Upper lobe of left lung (tissue), 6 donors: ENCODE measurements at places on chromosomes 11 and 22. TPM values are rescaled to one million over a fixed set of nuclear protein-coding genes. Genes with fewer than 3 reads are reported as not detected.

GRCh38 chr11:63567044-63567840 lies 4.1 kb upstream of the PLAAT2 start:
- H3K36me3 ChIP-seq, result no peaks in the 10 kb centered on the region
- peak overlapping the region; percentile 53 for H3K27ac ChIP-seq
- H3K4me1 ChIP-seq, result peaks cover 29% of the 10 kb centered on the region
- no peak overlapping the region for H3K4me3 ChIP-seq
- no peak for DNase-seq

Gene NEFH
- total RNA-seq, result 0.26 TPM

DNA sequence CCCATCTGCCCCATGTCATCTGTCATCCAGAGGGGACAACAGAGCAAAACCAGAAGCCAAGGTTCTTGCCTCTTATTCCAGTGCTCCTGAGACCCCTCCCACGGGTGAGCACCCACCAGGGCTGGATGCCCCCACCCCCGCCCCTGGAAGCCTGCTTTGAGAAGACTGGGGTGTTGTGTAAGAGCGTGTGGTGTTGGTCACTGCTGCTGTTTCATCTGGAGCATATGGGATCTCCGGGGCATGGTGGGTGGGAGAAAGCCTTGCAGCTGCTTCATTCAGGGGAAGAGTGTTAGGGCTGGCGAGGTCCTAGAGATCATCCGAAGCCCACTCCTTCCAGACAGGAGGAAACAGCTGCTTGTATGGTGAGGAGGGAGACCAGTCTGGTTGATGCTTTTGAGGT lies 54.1 kb downstream of the CHRDL2 start:
- H3K36me3 ChIP-seq, result no peaks in the 10 kb centered on the region
- no peaks in the 10 kb centered on the region for H3K4me1 ChIP-seq
- H3K4me3 ChIP-seq, result no peak overlapping the region
- no peak for DNase-seq
- no peak overlapping the region for H3K27ac ChIP-seq
- H3K27me3 ChIP-seq, result no peaks in the 10 kb centered on the region

Gene LMO2
- total RNA-seq, result 30.6 TPM

Gene GAL3ST1
- total RNA-seq, result 1.8 TPM

- H3K4me3 ChIP-seq, result no peak overlapping the region
- H3K4me1 ChIP-seq, result peaks cover 16% of the 10 kb centered on the region
- H3K27me3 ChIP-seq, result no peaks in the 10 kb centered on the region
- DNase-seq, result no peak
- H3K27ac ChIP-seq, result no peak overlapping the region
Measured at GRCh38 chr11:117160826-117161225, 16.7 kb downstream of the PAFAH1B2 start.

DNA sequence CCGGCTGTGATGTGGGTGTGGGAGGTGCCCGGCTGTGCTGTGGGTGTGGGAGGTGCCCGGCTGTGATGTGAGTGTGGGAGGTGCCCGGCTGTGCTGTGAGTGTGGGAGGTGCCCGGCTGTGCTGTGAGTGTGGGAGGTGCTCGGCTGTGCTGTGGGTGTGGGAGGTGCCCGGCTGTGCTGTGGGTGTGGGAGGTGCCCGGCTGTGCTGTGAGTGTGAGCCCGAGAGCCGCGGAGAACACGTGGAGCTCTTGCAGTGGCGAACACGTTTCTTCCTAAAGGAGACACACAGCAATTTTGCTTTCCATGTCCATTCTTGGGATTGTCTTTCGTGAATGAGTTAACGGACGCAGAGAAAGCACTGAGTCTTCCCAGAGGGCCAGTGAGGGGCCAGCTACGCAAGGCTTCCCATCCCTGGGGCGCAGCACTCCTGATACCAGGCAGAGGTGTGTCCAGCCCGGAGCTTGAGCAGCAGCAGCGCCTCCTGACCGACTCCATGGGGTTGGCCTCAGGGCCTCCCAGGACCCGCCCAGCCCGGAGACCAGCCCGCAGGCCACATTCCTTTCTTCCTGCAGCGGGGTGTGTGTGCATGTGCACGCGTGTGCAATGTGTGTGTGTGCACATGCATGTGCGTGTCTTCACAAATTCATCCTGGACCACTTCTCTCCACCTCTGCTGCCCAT lies 245.0 kb upstream of the B3GAT1 start:
- no peaks in the 10 kb centered on the region for H3K27me3 ChIP-seq
- H3K36me3 ChIP-seq, result no peaks in the 10 kb centered on the region
- H3K4me3 ChIP-seq, result no peak overlapping the region
- H3K27ac ChIP-seq, result no peak overlapping the region
- DNase-seq, result peak; percentile 17

DNA sequence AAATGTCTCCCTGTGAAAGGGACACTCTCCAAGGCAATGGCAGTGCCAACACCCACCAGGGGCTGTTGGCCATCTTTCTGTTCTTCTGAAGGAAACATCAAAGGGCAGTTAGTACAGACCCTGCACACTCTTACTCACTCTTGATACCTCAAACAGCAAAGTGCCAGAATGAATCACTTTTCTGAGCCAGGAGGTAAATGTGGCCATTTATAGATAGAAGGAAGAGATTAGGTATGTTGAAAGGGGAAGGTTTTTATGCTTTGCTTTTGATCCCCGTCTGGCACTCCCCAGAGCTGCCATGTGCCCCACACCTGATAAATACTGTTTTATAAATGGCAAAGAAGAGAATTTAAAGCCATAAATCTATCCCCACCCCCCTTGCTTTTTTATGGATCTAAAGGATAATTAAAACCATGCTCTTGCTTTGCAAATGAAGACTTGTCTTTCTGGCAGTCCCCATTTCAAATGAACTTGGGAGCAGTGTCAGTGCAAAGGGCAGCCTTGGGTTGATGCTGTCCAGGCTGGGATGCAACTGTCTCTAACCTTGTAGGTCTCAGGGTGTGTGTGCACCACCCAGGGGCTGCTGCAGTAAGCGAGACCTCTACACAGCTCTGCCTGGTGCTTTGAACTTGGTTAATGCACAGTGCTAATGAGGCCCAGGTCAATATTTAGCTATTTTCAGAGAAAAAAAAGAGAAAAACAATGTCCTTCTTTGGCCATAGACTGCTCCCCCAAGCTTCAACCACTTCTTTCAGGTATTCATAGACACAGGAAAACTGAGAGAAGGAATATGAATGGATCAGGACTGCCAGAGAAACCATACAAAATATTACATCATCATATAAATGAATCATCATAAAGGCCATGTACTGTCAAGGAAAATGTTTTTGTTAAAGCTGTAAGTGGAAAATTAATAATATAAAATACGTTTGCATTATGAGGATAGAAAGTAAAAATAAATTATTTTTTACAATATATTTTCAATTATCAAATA lies 207.5 kb downstream of the ETS1 start:
- no peaks in the 10 kb centered on the region for H3K4me1 ChIP-seq
- DNase-seq, result no peak
- H3K27me3 ChIP-seq, result no peaks in the 10 kb centered on the region
- no peak overlapping the region for H3K27ac ChIP-seq
- H3K4me3 ChIP-seq, result no peak overlapping the region

DNA sequence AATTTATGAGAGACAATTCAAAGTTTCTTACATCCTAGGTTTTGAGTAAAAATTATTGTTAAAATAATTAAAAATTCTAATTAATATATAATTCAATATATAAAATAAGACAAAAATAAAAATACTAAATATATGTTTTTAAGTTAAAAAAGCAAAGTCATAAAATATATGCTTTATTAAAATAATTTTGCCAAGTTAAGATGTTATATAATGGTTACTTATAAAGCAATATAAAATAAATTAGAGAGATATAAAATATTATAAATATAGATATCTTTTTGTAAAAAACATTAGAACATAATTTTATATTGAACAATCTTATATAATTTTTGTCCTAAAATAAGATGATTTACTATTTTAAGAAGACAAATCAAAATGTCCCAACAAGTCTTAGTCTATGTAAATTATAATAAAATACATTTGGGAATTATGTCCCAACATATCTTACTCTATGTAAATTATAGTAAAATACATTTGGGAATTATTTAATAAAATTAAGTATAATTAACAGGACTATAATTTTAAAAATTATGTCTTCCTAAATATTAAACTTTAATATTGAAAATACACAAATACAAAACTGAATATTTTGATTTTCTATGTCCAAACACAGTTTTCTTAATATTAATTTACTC lies 67.7 kb upstream of the TOP3B start:
- no peak overlapping the region for H3K27ac ChIP-seq
- DNase-seq, result no peak
- H3K4me3 ChIP-seq, result no peak overlapping the region
- no peaks in the 10 kb centered on the region for H3K4me1 ChIP-seq
- no peaks in the 10 kb centered on the region for H3K36me3 ChIP-seq

DNA sequence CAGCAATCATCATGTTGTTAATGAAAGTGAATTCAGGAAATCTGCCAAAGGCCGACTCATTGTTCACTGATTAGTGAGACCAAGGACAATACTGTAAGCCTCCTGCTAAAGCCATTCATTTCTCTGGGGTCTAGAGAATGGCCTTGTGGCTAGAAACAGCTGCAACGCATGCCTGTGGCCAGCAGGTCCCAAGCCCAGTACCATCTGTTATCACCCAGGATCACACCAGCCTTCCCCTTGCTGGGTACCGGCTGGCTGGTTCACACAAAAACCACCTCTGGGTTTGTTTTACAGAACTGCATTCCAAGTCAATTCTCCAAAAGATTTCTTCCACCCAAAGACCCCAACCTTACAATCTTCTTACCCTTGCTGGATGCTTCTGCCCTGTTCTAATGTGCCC lies 1.1 kb downstream of the PLAAT5 start:
- peaks cover 24% of the 10 kb centered on the region for H3K4me1 ChIP-seq
- no peak for DNase-seq
- H3K27ac ChIP-seq, result no peak overlapping the region
- no peak overlapping the region for H3K4me3 ChIP-seq
- H3K27me3 ChIP-seq, result no peaks in the 10 kb centered on the region

Gene OTOG
- not detected for total RNA-seq

GRCh38 chr11:19453651-19454257 lies 213.0 kb upstream of the E2F8 start:
- H3K27me3 ChIP-seq, result no peaks in the 10 kb centered on the region
- H3K4me3 ChIP-seq, result no peak overlapping the region
- DNase-seq, result no peak
- no peaks in the 10 kb centered on the region for H3K4me1 ChIP-seq
- no peak overlapping the region for H3K27ac ChIP-seq

Gene MPZL2
- total RNA-seq, result 51.6 TPM

Gene CHRM1
- total RNA-seq, result 0.59 TPM

- H3K4me1 ChIP-seq, result peaks cover 9% of the 10 kb centered on the region
- no peaks in the 10 kb centered on the region for H3K27me3 ChIP-seq
- no peak overlapping the region for H3K4me3 ChIP-seq
- DNase-seq, result no peak
Measured at GRCh38 chr11:33801821-33802193, 27.5 kb upstream of the FBXO3 start.

Gene RASD2
- total RNA-seq, result 1.4 TPM
